ENCODE measurements at places on chromosomes 5 and 9.

GRCh38 chr5:103454770-103455169 lies 107.8 kb downstream of the NUDT12 start:
- no peak for DNase-seq

GRCh38 chr5:180179442-180180420 lies 29.3 kb downstream of the RASGEF1C start:
- DNase-seq = no peak

DNA sequence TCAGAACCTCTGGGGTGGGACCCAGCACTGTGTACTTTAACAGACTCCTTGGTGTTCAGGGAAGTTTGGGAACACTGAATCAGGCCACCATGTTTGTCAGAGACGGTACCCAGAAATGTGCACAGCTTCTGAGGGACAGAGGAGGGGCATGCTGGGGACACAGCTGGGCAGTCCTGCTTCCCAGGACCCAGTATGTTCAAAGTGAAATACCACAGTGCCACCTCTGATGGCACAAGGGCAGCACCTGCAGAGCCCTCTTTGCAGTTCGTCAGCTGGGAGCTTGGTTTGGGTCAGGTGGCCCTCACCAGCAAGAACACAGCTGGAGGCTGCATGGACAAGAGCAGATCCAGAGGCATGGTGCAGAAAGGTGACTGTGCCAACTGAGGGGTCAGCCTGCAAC lies 51.2 kb downstream of the NDST1 start:
- DNase-seq = no peak

DNA sequence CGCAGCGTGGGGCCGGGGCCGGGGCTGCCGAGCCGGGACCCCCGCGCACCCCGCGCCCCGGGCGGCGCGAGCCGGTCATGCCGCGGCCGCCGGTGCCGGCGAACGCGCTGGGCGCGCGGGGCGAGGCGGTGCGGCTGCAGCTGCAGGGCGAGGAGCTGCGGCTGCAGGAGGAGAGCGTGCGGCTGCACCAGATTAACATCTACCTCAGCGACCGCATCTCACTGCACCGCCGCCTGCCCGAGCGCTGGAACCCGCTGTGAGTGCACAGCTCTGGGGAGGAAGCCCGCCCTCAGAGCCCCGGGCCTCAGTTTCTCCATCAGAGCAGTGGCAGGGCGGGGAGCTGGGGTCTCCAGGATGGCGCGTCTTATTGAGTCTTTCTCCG lies 335 bp downstream of the GALNT12 start:
- DNase-seq = no peak

- peak; percentile 91 for DNase-seq
These were observed 1.7 kb downstream of the FST start for GRCh38 chr5:53481887-53482716.

- no peak for DNase-seq
These were observed 24.8 kb downstream of the CCNJL start for GRCh38 chr5:160287378-160288051.

DNA sequence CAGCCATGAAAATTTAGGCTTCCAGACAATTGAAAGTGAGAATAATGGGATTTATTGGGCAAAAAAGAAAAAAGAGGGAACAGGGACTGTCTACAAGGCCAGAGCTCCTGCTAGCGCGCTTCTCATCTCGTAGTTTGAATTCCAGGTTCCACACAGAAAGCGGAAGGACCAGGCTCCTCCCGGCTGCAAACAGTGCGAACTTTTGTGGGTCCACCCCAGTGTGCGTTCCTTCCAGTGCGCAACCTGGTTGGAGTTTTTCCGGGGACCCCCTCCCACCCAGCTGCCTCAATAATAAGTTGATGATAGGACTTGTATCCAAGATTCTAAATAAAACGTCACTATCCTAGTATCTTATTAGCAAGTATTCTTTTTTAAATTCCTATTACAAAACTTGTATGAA lies 467.7 kb upstream of the TUSC1 start:
- no peak for DNase-seq

- peak; percentile 69 for DNase-seq
These were observed 43.6 kb upstream of the C5orf46 start for GRCh38 chr5:147949711-147950573.

DNA sequence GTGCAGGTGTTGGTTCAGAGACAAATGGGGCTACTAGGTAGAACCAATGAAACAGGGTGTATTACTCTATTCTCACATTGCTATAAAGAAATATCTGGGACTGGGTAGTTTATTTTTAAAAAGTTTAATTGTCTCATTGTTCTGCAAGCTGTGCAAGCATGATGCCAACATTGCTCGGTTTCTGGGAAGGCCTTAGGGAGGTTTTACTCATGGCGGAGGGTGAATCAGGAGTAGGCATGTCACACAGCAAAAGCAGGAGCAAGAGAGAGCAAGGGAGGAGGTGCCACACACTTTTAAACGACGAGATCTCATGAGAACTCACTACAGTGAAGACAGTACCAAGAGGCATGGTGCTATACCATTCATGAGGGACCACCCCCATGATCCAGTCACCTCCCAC lies 134.6 kb downstream of the PIK3R1 start:
- no peak for DNase-seq

DNA sequence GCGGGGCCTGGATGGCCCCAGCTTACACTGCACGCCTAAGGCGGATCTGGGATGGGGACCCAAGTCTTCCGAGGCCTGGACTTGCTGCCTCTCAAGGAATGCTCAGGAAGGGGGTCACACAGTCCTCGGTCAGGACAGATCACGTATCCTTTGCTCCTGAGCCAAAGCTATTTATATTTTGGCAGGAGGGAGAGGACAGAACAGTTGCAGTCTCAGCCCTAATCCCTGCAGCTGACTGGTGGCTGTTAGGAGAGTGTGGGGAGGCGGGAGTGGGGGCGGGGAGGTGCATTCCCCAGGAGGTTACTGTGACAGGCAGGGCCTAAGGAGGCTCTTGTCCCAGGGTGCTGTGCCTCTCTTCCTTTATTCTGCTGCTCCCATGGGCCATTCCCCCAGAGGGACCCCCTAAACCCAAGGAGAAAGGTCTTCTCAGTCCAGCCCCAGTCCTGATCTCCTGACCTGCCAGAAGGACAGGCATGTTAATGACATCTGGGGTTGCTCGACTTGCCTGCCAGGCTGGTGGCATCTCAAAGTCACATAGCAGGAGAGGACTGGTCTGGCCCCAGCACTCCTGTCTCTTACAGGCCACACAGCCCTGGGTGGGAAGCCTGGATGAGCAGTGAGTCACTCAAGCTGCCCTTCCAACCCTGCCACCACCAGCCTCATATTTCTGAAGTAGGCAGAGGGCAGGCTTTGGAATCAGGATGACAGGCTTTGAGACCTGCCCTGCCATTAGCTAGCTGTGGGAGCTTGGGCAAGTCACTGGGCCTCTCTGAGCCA lies 51.9 kb downstream of the COL27A1 start:
- DNase-seq = no peak

GRCh38 chr9:82109626-82110025 lies 121.1 kb downstream of the SPATA31D1 start:
- DNase-seq = no peak

DNA sequence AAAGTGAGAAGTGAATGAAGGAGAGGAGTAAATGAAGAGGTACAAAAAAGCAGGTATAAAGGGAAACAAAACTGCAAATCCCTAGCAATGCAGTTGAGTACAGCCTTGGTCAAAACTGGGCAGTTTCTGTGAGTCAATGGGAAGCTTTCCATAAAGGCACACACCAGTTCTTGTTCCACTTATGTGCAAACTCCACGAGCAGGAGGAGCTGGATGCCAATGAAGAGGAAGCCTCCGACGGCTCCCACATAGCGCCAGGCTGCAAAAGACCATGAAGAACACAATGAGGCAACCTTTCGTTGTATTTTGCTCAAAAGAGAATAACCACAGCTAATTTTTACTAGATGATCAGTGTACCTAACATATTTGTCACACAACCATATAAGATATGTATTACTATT lies 81.1 kb downstream of the SERINC5 start:
- DNase-seq = no peak
